Activated naive CD4-positive, alpha-beta T cell treated with anti-CD3 and anti-CD28 coated beads, Interleukin-2, amount 50 U/mL, for 72 hours (primary cell): ENCODE measurements at places on chromosomes 4 and X.

- DNase-seq = no peak
These were observed 32.4 kb upstream of the SORCS2 start for GRCh38 chr4:7159923-7160322.

DNA sequence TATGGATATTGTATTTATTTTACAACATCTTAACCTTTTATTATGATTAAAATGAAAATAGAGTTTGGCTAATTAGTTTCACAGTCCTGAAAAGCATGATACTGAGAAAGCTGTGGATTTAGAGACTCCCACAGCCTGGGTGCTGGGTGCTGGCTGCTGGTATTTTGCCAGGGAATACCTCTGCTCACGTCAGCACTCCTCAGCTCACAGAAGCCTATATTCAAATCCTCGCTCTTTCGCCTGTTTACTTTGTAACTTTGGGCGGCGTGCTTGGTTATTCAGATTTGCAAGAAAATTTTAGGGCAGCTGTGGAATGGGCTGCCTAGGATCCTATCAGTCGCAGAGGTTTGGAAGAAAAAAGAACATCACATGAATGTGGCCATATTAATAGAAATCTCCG, 261.8 kb downstream of the DCTD start:
- no peak for DNase-seq

GRCh38 chrX:14802943-14803710, 69.7 kb downstream of the FANCB start:
- no peak for DNase-seq

DNA sequence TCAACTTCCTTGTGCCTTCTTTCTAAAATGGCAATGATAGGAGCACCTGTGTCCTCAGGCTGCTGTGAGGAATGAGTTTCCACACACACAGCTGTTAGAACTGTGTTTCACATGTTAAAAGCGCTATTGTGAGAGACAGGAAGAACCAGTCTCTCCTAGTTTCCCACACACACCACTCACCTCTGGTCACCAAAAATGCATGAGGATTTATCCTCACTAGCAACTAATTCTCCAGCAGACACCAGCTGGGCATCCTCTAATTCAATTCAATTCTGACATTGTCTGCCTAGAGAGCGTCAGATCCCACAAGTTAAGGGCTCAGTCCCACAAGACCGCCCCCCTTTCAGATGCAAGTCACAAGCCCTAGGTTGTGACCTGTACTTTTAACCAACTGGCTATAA, 29.0 kb upstream of the SLC2A9 start:
- DNase-seq = no peak

- DNase-seq = no peak
These were observed 668.7 kb upstream of the CPEB2 start for GRCh38 chr4:14333616-14334015.

DNA sequence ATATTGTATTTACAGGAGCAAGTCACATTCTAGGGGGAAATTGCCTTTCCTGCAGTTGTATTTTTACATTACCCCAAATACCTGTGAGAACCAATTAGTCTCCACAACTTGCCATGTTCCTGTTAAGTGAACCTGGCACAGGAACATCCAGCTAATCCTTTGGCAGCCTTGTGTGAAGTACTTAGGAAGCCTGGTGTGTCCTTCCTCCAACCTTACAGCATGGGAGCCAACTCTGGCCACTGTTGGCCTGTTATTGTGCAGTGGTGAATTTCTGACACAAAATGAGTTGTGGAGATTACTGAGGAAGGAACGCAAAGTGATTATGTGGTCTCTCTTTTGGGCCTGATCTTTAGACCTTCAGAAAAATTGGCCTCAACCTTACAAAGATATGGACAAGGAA, 238.0 kb upstream of the PITX2 start:
- DNase-seq = no peak

- no peak for DNase-seq
These were observed 13.8 kb downstream of the CXCL13 start for GRCh38 chr4:77619408-77619807.

DNA sequence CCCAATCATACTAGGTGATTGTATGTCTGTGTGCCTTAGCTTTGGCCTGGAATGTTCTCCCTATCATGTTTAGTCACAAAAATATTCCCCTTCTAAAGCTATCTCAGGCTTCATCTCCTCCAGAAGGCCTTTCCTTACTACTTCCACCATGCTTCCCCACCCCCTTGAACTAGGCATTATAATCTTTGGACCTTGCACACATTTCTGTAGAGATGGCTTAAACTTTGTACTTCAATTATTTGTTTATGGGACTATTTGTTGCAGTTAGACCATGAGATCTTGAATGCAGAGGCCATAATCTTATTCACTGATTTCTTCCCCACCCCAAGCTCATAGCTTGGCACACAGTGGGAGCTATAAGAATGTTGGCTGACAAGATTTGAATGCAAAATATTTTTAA, 262.0 kb upstream of the EDA2R start:
- DNase-seq = no peak

GRCh38 chr4:3285558-3286334, 7.1 kb upstream of the RGS12 start:
- no peak for DNase-seq

- no peak for DNase-seq
These were observed 60.4 kb downstream of the SLC30A9 start for GRCh38 chr4:42050516-42051249.

- no peak for DNase-seq
These were observed 922.0 kb downstream of the NLGN4X start for GRCh38 chrX:5306654-5307121.

GRCh38 chr4:74896595-74896994, 36.3 kb upstream of the PARM1 start:
- DNase-seq = no peak

GRCh38 chrX:78493180-78493579, 165.8 kb upstream of the CYSLTR1 start:
- no peak for DNase-seq

GRCh38 chr4:128653527-128654444, 155.7 kb upstream of the JADE1 start:
- no peak for DNase-seq

DNA sequence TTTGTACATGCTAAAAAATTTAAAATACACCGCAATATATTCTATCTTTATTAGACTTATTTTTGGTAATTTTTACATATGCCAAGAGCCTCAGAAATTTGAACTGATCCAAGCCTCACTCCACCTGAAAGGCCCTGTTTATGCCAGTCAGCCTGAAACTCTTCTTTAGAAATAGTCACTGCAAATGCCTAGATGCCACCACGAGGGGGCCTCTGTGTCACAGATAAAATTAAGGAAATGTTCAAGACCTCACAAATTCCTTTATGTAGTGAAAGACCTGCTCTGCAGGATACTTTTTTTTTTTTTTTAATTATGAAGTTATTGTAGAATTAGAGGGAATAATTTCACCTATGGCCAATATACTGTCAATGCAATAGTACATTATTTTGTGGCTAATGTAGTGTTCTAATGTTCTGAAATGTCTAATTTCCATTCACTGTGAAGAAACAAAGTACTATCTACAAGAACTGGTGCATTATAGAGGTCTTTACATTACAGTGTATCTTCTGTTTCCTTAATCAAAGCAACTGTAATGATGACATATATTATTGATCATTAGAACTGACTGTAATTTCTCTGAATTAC, 69.8 kb downstream of the DTHD1 start:
- DNase-seq = no peak

- no peak for DNase-seq
These were observed 250.4 kb upstream of the JADE1 start for GRCh38 chr4:128558896-128559679.

GRCh38 chr4:22764183-22764582, 71.4 kb downstream of the GBA3 start:
- DNase-seq = no peak

DNA sequence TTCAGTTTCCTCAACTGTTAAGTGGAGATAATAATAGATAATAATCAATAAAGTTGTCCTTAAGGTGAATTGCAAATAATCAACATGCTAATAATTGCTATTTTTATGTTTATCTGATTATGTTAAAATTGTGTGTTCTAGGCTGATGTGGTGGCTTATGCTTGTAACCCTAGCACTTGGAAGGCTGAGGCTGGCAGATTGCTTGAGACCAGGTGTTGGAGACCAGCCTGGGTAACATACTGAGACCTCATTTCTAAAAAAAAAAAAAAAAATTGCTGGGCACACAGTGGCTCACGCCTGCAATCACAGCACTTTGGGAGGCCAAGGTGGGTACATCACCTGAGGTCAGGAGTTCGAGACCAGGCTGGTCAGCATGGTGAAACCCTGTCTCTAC, 175.2 kb downstream of the GC start:
- no peak for DNase-seq

DNA sequence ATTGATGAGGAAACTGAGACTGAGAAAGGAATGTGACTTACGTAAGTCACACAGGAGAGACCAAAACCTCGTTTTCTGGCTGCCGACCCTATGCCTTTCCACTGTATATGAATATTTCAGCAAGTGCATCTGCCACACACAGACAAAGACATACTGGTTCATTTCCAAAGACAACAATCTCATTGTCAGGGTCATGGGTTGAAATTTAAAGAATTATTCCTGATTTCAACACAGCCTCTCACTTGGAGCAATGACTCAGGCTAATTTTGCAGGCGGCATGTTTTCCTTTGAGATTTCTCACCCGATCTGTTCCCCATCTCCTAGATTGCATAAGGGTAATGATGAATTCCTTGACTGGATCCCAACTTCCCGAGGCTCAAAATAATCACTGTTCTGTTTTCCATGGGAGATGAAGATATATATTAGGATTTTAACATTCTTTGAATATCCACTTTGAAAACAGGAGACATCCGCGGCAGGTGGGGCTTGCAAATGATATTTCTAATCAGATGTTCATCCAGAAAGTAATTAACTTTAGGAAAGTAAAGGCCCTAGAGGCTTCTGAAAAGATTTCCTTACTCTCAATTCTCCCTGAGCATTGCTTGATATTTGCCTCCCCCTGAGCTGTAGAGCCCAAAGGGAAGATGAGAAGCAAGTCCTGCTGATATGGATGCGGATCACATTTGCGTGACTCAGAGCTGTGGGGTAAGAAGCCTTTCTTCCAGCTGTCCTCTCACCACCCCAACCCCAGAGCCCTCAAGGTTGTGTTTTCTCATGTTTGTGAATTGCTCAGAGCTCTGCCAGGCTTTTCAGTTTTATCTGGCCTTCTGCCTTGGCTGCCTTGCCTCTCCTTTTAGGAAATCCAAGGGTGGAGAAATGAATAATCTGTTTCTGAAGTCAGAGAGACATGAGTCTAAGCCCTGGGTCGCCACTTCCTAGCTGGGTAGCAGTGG, 361.1 kb upstream of the BOD1L1 start:
- DNase-seq = no peak

DNA sequence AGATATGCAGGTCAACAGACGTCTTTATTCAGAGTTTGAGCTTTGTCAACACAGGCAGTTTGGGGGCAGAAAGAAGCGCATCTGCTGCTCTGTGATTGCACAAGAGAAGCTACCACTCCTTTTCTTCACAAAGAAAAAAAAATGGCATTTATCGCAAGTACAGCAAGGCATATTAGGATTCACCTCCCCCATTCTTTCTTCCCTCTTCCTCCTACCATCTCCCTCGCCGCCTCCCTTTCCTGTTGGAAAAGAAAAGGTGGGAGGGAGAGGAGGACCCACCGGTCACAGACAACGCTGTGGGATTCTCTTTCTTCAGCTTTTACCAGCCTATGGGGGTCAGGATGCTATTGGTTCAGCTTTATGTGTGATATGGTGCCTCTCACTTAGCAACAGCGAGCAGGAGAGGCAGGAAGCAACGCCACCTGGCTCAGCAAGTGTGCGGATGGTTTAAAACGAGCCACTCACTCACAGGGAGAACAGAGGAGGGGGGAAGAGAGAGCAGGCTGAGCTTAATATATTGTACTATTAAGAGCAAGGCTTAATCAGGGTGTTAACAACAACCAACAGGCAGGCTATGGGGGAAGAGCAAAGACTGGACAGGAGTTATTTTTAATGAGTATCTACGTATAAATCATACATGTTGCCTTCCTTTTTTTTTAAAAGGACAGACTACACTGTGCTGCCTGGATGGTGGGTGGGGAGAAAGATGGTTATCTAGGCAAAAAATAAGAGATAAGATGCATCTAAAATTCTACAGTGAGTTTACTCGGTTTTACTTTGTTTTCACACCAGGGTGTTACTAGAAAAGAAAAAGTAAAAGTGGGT, 104.7 kb downstream of the MAML3 start:
- DNase-seq = peak; percentile 41

DNA sequence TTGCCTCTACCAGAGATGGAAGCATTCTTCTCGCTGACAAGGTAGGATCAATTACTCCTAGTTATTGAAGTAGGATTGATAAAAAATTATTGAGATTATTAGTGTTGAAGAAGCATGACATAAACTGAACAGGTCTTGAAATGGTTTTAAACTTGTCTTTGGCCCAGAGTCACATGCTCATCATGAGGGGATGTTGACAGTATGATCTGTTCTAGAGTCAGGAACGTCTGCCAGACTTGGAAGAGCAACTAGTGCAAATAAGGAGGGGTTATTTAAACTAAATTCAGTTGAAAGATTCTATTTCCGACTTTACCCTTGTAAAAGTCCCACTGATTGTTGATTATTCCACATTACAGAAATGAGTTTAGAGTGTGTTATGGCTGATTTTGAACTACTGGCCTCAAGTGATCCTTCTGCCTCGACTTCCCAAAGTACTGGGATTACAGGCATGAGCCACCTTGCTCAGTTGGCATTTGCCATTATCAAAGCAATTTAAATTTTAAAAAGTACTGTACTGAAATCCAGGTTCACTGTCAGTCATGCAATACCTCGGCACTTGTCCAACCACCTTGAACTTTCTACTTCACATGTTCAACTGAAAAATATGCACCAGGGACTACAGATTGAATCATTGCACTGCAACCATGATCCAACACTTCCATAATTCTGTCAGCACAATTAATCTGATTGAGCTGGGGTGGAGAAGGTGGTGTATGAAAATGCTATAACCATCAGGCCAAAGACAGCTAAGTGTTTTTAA, 19.7 kb downstream of the FABP2 start:
- DNase-seq = no peak

DNA sequence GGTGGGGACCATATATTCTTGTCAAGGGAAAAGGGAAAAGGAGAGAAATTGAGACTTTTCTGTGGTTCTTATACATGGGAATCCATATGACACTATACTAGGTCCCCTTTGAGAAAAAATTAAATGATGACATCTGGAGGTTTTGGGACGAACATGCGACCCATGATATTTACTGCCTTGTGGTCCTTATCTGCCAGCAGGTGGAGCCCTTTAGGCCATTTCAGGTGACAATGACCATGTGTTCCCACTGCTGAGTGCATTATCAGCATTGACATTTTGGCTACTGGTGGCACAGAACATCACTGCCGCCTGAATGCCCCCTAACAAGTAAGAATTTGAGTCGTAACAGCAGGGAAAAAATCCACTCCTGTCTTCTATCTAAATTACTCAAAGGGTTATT, 843.4 kb downstream of the FSTL5 start:
- DNase-seq = no peak
